HL-60 (cell line): ENCODE measurements at places on chromosomes 6 and 20.

DNA sequence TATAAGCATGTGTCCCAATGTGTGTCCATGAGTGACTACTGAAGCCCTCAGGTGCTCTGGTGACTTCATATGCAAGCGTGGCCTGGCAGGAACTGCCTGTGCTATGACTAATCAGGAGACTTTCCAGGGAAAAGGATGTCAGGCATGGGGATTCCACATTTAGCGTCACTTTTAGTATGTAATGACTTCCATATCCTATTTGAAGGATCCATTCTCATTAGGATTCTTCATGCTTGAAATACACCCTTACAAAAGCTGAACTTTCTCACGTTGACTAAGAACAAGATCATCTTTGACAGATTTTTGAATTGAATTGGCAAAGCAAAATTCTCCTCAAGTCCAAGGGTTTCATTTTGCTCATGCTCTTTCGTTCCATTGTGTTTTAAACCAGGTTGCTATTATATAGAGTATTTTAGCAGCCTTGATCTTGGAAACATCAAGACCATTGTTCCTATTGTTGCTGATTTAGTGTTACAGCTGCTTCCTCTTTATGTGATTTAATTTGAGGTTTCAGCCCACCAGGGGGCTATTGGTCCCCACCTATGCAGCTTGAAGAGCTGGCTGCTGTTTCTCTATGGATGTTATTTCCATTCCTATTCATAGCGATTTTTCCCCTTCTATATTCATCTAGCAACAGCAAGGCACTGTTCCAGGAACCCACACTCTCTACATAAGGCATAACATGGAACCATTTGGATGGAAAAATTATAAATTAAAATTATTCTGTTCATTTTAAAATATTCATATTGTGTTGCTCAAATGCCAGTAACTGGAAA, 418.6 kb downstream of the CDKAL1 start:
- DNase-seq: no peak

DNA sequence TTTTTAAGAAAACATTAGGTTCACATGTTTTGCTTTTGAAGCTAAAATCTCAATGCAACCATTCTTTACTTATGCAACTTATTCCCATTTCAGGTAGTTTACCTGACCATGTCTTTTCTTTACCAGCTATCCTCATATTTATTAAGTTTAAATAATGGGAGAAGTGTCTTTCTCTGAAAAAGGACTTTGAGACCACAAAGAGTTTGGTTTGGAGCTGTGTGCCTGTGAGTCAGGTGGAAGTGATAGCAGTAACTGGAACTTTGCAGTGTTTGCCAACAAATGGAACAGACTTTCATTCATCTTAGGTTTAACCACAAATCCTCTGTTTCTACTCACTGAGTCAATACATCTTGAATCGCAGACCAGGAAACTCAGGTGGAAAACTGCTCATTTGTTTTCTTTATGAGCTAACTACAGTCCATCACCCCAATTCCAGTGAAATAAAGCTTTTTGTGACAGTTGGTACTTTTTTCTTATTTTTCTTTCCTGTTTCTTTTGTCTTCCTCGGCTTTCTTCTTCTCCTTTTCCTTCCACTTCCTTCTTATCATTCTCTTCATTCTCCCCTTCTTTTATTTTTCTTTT, 148.3 kb upstream of the RIN2 start:
- no peak for DNase-seq

DNA sequence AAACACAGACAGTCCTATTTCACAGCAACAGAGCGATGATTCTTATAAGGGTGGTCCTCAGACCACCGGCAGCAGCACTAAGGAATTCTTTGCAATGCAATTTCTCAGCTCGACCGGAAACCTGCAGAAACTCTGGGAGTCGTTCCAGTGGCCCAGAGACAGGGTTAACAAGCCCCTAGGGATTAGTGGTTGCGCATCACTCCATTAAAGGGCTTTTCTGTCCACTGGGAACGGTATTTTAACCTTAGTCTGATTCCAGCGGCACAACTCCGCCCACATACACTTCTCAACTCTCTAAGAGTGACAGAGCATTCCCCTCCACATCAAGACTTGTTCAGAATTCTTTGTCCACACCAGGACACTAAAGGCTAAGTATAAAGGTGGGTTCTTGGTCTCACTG, 341.5 kb downstream of the TFAP2A start:
- no peak for DNase-seq

- no peak for DNase-seq
Observed at GRCh38 chr6:67854098-67854497, 781.0 kb upstream of the ADGRB3 start.
